Stimulated activated CD8-positive, alpha-beta memory T cell treated with anti-CD3 and anti-CD28 coated beads, Interleukin-4, amount 100 ng/mL, for 4 hours (primary cell): ENCODE measurements at places on chromosomes 7 and 10.

DNA sequence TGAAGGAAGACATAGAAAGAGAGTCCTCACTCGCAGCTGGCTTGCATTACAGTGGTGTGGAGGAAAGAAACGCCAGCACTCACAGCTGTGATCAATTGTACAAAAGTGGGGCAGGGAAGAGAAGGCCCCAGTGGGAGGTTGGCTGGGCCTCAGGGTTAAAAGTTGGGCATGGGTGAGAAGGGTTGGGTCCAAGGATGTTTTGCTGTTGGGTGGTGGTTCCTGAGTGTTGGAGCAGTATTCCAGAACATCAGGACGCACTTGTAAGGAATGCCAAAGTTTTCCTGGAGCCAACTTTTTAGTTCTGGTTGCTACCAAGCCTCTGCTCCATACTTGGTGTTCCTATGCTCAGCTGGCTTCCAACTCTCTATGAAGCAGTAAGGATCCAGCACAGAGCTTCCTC is 55.4 kb upstream of the MKRN1 start:
- no peak for DNase-seq

GRCh38 chr7:148395352-148395811 is 195.2 kb upstream of the C7orf33 start:
- DNase-seq = no peak

DNA sequence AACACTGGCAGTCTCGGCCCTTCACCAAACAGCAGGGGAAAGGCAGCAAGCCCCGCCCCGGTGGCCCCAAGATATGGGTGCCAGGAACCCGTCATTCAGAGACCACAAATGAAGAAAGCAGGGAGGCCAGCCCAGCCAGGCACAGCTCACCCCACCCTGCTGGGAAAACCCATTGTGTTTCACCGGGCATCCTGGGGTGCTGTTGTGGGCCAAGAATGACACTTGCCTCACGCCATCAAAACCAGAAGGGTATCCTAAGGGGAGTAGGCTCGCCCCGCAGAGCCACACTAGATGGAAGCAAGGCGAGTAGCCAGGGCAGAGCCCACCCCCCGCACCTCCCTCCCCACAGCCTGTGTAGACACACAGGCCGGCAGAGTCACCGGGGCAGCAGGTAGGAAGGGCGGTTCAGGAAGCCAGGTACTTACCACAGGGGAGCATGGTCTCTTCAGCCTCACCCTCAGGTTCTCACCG is 72.5 kb upstream of the KCNMA1 start:
- no peak for DNase-seq

DNA sequence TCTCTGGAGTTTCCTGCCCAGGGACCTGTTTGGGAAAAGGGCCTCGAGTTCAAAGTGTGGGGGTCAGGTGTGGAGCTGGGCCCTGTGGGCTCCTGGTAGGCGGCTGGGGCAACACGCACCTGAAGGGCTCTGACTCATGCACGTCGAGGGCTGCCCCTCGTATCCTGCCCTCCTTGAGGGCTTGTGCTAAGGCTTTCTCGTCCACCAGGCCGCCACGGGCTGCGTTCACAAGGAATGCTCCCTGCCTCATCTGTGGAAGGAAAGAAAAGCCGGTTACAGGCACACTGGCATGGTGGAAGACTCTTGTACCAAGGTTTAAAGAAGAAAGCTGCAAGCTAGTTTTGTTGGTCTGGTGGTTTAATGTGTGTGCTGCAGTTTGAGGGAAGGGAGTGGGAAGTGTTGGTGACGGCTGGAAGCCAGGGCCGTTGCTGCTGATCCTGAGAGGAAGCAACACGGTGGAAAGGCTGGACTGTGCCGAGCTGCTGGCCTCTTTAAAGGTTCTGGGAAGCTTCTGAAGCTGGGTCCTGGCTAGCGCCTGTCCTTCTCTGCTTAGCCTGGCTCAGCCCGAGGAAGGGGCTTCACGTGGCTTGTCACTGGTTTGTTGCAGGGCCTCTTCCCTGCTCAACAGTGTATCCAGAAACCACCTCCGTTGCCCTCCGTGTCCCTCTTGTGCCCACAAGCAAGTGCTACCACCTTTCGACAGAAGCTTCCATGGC is 52.0 kb downstream of the ZRANB1 start:
- DNase-seq = no peak

DNA sequence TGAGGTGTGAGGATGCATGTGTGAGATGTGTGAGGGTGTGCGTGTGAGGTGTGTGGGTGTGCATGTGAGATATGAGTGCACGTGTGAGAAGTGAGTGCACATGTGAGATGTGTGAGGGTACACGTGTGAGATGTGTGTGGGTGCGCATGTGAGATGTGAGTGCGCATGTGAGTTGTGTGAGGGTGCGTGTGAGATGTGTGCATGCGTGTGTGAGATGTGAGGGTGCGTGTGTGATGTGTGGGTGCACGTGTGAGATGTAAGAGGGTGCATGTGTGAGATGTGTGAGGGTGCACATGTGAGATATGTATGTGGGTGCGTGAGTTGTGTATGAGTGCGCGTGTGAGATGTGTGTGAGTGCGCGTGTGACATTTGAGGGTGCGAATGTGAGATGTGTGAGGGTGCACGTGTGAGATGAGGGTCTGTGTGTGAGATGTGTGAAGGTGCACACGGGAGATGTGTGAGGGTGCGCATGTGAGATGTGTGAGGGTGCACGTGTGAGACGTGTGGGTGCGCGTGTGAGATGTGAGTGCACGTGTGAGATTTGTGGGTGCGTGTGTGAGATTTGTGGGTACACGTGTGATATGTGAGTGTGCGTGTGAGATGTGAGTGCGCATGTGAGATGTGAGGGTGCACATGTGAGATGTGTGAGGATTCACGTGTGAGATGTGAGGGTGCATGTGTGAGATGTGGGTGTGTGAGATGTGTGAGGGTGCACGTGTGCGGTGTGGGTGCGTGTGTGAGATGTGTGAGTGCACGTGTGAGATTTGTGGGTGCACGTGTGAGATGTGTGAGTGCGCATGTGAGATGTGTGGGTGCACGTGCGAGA is 30.5 kb downstream of the PPIF start:
- DNase-seq = no peak

DNA sequence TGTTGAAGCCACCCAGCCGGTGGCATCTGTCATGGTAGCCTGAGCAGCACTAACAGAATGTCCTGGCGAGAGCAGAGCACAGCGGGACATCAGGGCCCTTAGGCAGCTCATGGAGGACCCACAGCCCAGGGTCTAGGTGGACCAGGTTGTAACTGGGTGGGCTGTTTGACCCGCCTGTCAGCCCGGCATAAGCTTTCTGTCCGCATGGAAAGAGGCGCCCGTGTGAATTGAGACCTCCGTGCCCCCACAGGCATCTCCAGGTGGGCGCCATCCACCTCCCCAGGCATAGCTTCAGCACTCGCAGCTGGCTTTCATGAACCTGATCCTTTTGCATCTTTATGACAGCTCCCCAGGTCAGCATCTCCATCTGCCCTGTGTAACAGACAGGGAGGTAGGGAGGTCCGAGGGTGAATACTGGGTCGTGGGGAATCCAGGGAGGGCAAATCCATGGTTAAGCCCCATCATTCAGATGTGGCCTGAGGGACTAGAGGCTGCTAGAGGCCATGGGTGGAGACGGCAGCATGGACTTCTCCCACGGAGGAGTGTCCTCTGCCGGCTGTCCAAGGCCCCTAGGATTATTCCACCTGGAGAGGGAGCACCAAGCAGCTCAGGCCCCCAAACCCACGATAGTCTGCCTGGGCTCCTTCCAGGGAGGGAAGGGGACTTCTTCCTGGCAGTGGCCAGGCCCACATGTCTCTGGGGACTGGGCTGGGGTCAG is 371.6 kb upstream of the MKI67 start:
- no peak for DNase-seq

GRCh38 chr7:641269-641671 is 85.2 kb upstream of the DNAAF5 start:
- no peak for DNase-seq

GRCh38 chr7:148276314-148277041 is 314.1 kb upstream of the C7orf33 start:
- no peak for DNase-seq

- DNase-seq = no peak
These were observed 395.6 kb downstream of the TNS3 start for GRCh38 chr7:47186316-47186715.
